CD4-positive, alpha-beta T cell treated with Interleukin-1 beta for 1 hour (primary cell): ENCODE measurements at places on chromosomes 5 and 9.

- DNase-seq, result no peak
Observed at GRCh38 chr5:51811883-51812471, 428.7 kb downstream of the ISL1 start.

- DNase-seq, result no peak
Observed at GRCh38 chr5:19837536-19838174, 150.3 kb downstream of the CDH18 start.

DNA sequence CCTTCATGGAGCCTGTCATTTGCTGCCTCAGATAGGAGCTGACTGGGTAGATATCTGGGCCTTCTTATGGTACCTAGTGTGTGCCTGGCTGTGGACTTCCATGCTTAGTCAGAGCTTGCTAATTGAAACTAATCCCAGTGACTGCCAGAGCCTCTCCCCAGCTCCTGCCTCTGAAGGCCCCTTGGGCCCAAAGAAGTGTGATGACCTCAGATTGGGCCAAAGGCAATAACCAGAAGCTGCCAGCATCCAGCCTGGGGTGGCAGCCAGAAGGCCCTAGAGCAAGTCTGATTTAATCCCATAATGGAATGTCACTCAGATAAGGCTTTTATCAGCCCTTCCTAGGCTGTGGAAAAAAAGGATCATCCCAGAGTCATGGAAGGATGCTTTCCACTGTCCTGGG is 17.1 kb upstream of the CDC23 start:
- no peak for DNase-seq

- no peak for DNase-seq
Observed at GRCh38 chr5:74575741-74576538, 64.6 kb downstream of the ENC1 start.

- no peak for DNase-seq
Observed at GRCh38 chr5:38607930-38608564, 51.6 kb upstream of the LIFR start.
